Neural progenitor cell (in vitro differentiated cells): ENCODE measurements at places on chromosomes 2 and 18.

GRCh38 chr2:7456762-7457161 lies 539.5 kb downstream of the RNF144A start:
- DNase-seq: peak; percentile 47

DNA sequence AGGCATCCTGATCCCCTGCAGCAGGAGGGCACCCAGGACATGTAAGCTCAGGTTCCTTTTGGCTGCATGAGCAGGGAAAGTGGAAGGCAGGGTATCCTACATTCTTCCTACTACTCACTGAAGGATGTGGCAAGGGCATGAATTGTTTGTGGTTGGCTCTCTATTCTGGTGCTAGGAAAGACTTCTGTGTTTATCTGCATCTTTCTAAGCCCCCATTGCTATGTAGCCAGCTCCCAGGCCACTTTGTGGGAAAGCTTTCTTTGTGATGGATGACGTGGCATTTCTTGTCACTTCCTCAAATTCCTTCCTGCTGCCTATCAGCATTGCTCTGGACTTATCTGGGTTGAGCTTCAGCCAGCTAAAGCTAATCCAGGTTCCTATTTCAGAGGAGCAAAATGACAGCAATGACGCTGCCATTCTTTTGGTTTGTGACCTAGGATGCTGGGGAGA lies 46.2 kb downstream of the MEIS1 start:
- DNase-seq: peak; percentile 68

- no peak for DNase-seq
These were observed 234.5 kb downstream of the VAPA start for GRCh38 chr18:10148189-10148929.

DNA sequence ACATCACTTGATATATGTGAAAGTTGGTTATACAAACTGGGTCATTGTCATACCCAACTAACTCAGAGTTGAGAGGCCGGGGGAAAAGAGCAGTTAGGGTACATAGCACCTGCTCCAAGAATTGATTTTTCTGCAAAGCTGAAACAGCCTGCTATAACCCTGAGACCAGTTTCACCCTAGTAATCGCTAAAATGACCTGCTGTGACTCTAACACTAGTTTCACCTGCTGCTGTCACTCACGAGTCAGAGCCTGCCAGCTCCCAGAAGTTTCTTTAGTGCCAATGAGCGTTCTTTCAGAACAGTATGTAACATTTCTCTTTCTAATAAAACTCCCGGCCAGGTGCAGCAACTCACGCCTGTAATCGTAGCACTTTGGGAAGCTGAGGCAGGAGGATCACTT lies 28.0 kb downstream of the SRSF7 start:
- no peak for DNase-seq

- no peak for DNase-seq
These were observed 51.8 kb downstream of the EPB41L5 start for GRCh38 chr2:120064664-120065063.

DNA sequence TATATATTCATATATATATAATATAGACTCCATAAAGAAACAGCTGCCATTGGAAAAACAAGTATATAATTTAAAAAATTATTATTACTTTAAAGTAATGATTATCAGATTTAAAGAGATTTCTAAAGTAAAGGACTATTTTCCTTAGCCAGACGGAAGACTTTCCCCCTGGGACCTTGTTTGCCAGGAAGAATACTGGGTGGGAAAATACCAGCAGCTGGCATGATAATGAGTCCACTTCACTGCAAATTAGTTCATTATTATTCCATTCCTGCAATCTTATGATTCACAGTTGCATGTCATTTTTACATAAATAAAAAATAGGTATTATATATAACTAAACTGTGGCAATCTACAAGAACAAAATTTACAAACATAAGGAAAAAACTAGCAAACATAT lies 339.8 kb upstream of the CDH7 start:
- DNase-seq: no peak

GRCh38 chr2:176164611-176165369 lies 7.7 kb downstream of the HOXD3 start:
- peak; percentile 53 for DNase-seq

DNA sequence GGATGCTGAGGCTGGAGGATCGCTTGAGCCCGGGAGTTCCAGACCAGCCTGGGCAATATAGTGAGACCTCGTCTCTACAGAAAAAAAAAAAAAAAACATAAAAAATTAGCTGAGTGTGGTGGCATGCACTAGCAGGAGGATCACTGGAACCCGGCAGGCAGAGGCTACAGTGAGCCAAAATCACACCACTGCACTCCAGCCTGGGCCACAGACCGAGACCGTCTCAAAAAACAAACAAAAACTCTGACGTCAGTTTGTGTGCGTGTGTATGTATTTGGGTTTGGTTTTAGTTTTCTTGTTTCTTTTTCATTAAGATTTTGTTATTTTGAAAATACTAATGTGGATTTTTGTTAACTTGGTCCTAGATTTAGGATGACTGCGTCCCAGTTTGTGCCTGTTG lies 19.0 kb downstream of the CEP68 start:
- no peak for DNase-seq

- DNase-seq: no peak
These were observed 42.5 kb downstream of the SDC1 start for GRCh38 chr2:20182241-20182931.

DNA sequence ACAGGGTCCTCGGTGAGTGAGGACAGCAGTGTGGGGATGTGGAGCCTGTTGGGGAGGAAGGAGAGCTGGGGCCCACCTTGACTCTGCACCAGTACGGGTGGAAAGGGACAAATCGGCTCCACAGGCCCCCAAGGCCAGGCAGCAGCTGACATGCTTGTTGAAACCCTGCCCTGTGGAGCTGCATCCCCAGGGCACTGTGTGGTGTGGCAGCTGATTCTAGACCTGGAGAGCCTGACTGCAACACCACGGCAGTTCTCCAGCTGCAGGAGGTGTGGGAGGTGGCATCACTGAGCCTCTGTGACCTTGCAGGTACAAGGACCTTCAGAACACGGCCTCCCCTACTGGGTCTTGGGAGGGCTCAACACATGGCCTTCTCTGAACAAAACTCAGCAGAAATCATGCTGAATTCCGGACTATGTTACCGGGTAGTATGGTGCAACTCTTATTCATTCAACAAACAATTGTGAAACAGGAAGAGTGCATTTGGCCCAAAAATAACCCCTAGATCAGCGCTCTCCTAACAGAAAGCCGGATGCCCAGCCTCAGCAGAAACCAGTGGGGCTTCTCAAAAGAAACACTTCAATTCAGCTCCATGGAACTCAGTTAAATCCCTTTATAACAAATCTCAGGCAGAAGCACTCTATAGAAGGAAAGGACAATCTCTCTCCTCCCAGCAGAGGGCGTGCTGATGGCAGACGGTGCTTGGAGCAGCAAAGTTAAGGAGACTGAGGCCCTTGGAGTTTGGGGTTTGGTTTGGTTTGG lies 104.4 kb upstream of the SALL3 start:
- peak; percentile 72 for DNase-seq

- no peak for DNase-seq
These were observed 205.9 kb upstream of the STK17B start for GRCh38 chr2:196376984-196377877.

DNA sequence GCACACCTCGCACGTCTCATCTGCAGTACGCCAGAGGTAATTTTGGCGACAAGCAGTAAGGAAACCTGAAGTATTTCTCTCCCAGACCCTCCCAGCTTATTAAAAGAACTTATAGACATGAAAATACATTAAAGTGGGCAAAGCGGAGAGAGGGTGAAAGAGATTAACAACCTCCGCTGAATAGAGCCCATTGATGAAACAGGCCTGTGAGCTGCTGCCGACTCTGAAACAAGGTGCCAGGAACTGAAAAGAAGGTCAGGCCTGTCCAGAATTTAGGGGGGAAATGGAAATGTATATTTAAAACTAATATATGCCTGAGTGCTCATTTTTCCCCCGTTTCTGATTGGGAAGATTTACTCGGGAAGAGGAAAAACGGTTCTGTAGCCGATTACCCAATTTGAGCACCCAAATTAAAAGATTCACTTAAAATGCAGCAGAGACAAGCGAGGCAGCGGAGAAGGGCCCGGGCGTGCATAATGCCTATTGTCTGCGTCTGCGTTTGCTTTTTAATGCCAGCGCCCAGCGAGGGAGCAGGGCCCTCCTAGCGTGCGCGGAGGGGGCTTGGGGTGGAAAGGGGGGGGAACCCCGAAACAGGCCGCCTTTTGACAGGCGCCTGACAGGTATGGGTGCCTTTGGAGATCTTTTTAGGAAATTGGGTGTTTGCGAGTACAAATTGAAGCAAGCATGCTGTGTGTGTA lies 316.2 kb downstream of the GBX2 start:
- peak; percentile 63 for DNase-seq

GRCh38 chr2:239326831-239327535 lies 73.8 kb downstream of the HDAC4 start:
- DNase-seq: no peak

DNA sequence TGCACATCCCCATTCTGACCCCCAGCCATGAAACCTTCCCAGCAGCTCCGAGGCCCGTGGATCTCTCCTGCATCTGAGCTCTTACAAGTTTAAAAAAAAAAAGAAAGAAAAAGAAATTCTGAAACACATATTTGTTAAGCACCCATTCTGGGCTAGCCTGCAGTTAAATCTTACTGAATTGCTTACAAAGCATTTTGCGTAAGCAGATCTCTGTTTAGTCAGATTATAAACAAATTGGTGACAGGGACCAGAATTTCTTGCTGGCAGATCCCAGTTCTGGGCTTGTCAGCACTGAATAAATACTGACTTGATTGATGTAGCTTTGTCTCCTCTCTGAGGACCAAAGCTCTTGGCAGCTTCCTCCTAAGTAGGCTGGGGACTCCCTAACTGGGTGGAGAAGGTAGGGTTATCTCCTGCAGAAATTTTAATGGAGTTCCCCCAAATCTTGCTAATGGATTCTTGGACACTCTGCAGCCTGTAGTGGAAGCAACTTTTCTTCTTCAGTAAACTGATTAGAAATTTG lies 160.9 kb downstream of the MIB1 start:
- no peak for DNase-seq

DNA sequence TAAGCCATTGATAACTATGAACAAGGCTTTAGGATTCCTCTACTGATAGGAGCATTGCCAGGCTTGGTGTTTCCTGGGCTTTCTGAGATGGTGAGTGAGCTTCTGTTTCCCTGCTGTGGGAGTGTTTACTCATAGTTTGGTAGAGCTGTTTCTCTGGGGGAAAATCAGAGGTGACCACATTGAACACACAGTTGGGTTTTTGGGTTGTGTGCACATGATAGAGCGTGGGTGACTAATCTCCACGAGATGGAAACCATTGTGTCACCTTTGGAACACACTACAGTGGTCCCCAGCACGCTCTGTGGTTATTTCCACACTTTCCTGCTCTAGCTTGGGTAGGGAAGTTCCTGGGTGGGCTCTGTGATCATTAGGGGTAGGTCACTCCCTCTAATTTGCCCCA lies 5.4 kb downstream of the IL1R1 start:
- DNase-seq: no peak

DNA sequence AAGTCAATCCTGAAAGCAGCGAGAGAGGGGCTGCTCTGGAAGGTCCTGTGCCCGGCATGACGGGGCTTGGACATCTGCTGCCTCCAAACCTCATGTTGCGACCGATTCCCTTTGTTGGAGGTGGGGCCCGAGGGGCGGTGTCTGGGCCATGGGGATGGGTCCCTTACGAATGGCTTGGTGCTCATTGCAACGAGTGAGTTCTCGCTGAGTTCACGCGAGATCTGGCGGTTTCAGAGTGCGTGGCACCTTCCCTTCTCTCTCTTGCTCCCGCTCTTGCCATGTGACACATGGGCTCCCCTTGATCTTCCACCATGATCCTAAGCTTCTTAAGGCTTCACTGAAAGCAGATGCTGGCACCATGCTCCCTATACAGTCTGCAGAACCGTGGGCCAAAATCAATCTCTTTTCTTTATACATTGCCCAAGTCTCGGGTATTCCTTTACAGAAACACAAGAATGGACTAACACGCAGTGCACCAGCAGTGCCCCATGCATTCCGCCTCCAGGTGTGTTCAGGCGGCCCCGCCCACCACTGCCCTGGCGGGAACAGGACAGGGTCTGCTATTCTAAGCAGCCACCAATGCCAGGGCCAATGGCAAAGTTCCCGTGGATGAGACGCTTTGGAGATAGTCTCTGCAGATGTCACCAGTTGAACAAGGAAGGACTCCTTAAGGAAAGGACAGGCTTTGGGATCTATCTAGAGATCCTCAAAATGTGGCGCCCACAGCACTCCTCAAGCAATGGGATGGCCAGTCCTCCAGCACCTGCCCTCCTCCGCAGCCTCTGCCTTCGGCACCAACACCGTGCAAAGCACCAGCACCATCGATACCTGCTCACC lies 63.4 kb downstream of the ZNF516 start:
- DNase-seq: no peak

DNA sequence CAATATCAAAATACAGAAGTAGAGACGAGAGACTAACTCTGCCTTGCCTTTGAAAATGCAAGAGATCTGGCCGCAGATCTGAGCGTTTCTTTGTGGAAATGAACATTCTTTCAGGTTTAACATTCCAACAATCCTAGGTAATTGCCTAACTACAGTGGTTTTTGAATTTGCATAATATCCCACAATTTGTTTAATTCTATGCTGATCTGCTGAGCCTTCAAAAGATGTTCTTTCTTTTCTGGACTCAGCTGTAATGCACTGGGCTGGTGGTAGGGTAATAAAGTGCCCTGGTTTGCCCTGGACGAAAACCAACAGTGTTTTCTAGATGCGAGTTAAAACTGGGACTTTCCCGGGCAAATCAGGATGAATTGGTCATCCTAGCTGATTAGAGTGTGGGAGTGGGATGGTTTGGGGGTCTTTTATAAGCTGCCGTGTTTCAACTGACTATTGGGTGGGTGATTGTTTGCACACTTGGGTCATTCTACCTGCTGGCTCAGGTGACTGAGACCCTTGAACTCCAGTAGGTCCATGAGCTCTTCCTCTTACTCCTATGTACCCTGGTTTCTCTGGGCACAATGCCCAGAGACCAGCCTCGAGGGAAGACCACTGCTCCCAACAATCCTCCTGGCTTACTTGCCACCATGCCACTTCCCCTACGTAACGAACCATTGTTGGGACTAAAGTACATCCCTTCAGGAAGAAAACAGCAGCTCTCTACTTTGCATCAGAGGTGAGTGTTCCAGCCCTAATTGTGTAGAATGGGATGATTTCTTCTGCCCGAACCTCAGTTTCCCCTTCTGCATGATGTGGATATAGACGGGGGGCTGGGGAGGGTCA lies 3.4 kb upstream of the PAX8 start:
- no peak for DNase-seq

DNA sequence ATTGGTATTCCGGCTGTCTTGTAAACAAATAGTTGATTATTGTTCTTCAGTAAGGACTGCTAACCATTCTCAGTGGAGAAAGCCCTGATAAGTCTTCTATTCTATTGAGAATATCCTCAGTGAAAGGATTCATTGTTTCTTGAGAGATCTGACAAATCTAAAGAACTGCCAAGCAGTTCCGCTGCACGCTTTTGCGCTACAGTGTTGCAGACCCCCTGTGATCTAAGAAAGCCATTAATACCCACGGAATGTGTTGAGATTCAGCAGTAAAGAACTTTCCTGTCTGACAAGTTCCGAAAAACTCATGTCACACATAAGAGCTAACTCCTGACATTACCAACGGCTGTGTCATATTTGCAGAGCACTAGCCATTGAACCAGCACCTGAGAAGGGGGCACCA lies 63.8 kb downstream of the ZNF236 start:
- peak; percentile 75 for DNase-seq
